HCT116 (cell line): ENCODE measurements at places on chromosomes 3 and 15. TPM values are rescaled to one million over a fixed set of nuclear protein-coding genes. Genes with fewer than 3 reads are reported as not detected.

DNA sequence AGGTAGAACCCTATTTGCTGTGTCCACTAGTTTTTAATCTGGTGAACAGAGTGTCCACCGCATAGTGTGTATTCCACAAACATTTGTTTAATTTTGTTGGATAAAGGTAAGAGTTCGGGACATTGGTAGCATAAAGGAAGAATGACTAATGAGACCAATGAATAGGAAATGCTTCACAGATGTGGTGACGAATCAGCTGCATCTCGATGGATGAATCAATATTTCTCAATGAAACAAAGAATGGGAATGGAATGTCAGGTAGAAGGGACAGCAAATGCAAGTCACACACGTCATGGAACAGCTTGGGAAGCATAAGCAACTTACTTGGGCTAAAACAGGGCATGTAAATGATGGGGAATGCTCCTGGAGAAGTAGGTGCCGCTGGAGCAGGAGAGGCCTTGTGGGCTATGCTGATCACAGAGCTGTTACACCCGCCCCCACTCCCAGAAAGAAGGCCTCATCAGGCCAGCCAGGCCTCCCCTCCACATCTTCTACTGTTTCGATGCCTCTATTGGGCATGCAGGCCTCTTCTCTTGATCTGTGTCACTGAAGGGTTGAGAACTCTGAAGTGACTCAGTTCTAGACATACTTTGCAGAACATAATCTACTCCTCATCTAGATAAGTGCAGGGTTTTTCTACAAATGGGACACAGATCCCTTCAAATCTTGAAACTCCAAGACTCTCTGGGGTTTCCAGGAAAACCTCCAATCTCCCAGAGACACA lies 120.0 kb upstream of the GADL1 start:
- DNase-seq = no peak
- H3K36me3 ChIP-seq = no peaks in the 10 kb centered on the region
- H3K4me3 ChIP-seq = no peak overlapping the region
- H3K4me1 ChIP-seq = no peaks in the 10 kb centered on the region
- no peak overlapping the region for H3K27ac ChIP-seq
- no peaks in the 10 kb centered on the region for H3K27me3 ChIP-seq

DNA sequence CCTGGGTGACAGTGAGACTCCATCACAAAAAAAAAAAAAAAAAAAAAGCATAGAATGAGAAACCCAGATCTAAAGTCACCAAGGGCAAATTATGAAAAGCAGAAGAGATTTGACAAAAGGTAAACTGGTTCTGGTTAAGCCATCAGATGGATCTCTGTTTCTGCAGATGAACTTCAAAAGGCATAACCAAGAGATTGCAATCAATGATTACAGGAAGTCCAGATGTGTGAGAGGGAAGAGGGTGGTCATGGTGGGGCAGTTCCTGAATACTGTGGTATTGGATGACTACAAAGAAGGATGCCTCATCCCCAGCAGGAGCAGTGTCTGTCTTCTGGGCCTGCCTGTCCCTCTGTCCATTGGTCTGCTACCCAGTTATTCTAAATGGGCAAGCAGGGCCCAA lies 3.8 kb downstream of the P4HTM start:
- no peak overlapping the region for H3K27ac ChIP-seq
- H3K4me1 ChIP-seq = peaks cover 18% of the 10 kb centered on the region
- H3K36me3 ChIP-seq = peaks cover 3% of the 10 kb centered on the region; the same call in 1 of the 2 replicates
- H3K27me3 ChIP-seq = no peaks in the 10 kb centered on the region
- no peak overlapping the region for H3K4me3 ChIP-seq
- no peak for DNase-seq

Gene MORC1
- total RNA-seq = not detected

Gene MEX3B
- total RNA-seq = 1.9 TPM

DNA sequence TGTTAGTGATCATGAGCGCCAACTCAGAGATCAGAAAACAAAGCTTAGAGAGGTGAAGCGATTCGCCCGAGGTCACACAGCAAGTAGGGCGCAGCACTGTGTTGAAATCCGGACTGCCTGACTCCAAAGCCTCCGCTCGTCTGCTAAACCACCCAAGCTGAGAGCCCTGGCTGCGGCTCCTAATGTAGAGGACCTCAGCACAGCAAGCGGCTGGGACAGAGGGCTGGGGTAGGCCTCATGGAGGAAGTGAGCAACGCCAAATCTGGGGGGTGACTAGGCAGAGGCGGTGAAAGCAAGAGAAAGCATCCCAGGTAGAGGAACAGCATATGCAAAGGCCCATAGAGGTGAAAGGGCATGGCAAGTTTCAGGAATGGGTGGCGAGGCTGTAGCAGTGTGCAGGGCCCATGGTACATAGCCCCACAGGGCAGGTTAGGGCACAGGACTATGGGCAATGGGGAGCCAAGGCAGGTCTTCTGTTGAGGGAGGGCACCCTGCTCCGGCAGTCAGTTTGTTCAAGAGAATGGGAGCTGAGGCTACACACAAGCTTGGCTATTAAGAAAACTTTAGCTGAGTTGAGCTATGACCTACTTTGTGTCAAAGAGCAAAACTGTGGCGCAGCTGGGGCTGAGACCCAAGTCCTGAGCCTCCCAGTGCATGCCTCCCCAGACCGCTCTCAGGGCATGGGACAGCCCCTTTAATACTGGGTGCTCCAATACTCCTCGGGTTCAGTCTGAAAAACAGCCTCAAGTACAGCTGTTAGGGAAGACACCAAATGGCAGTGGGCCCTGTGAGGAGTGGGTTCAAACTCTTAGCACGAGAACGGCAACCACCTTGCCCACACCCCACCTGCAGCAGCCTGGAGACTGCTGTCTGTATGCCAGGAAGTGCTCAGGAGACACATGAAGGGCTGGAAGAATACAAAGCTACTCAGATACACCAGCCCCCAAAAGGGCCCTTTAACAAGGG lies 988 bp upstream of the CFAP92 start:
- DNase-seq = no peak
- no peak overlapping the region for H3K4me3 ChIP-seq
- H3K27ac ChIP-seq = no peak overlapping the region
- H3K4me1 ChIP-seq = peaks cover 7% of the 10 kb centered on the region; the same call in 1 of the 2 replicates
- no peaks in the 10 kb centered on the region for H3K27me3 ChIP-seq

Gene NFKBIZ
- 12.2 TPM for total RNA-seq

- no peaks in the 10 kb centered on the region for H3K36me3 ChIP-seq
- H3K27ac ChIP-seq = no peak overlapping the region
- H3K4me3 ChIP-seq = no peak overlapping the region
These were observed 59.1 kb upstream of the TLE3 start for GRCh38 chr15:70156671-70157271.

Gene LRRC49
- 7.4 TPM for total RNA-seq

DNA sequence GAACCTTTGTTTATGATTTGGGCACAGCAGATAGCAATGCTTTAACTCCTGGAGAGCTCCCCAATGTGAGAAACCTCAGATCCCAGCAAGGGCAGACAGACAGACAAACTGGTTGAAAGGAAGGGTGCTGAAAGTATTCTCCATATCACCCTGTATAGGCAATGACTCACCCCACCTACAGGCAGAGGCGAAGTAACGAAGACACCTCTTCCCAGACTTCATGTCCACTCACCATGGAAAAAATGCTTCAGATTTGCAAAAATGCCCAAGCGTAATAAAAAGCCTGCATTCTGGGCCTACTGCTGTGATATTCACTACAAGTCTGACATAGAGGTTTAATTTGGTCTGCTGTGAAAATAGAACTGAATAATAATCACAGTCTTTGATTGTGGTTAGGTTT lies 50.5 kb downstream of the THBS1 start:
- DNase-seq = no peak
- H3K27ac ChIP-seq = no peak overlapping the region
- no peak overlapping the region for H3K4me3 ChIP-seq
- H3K27me3 ChIP-seq = no peaks in the 10 kb centered on the region
- no peaks in the 10 kb centered on the region for H3K36me3 ChIP-seq
- H3K4me1 ChIP-seq = no peaks in the 10 kb centered on the region

- H3K36me3 ChIP-seq = no peaks in the 10 kb centered on the region
- H3K4me1 ChIP-seq = no peaks in the 10 kb centered on the region
- DNase-seq = peak; percentile 26
- no peaks in the 10 kb centered on the region for H3K27me3 ChIP-seq
- no peak overlapping the region for H3K4me3 ChIP-seq
These were observed 20.5 kb downstream of the EAF2 start for GRCh38 chr3:121855555-121855954.

DNA sequence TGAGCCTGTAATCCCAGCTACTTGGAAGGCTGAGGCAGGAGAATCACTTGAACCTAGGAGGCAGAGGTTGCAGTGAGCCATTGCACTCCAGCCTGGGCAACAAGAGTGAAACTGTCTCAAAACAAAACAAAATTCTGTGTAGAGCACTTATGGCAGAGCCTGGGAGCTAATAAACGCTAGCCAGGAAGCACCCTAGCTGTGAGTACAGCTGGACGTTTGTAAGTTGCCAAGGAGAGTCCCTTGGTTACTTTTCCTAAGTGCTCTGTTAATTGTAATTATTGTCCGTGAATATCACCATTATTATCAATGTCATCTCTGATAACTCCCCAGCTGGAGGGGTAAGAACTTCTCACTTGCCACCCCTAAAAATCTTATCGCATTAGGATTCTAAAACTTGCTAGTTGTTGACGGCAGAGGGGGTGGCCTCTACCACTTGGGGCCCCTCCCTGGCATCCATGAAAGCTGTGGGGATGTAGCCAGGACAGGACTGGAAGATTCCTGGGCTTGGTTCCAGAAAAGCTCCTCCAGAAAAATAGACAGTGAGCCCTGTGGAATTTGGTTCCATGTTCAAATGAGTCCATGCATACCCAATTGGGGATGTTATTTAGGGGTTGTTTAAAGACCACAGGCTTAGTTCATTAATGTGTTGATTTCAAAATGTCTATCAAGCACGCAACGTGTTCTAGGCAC lies 9.9 kb upstream of the KLHL25 start:
- DNase-seq = no peak
- H3K4me3 ChIP-seq = no peak overlapping the region
- H3K27ac ChIP-seq = no peak overlapping the region
- no peaks in the 10 kb centered on the region for H3K36me3 ChIP-seq
- no peaks in the 10 kb centered on the region for H3K27me3 ChIP-seq

GRCh38 chr15:45136378-45136764 lies 6.6 kb downstream of the DUOX1 start:
- DNase-seq = no peak
- no peak overlapping the region for H3K27ac ChIP-seq
- H3K36me3 ChIP-seq = peaks cover 5% of the 10 kb centered on the region; the same call in 1 of the 2 replicates
- no peaks in the 10 kb centered on the region for H3K27me3 ChIP-seq
- H3K4me1 ChIP-seq = no peaks in the 10 kb centered on the region
- H3K4me3 ChIP-seq = no peak overlapping the region

- no peak for DNase-seq
- H3K4me3 ChIP-seq = no peak overlapping the region
- H3K27ac ChIP-seq = no peak overlapping the region
- H3K4me1 ChIP-seq = peaks cover 5% of the 10 kb centered on the region; the same call in 1 of the 2 replicates
These were observed 524.2 kb downstream of the NLGN1 start for GRCh38 chr3:173921732-173922131.

- H3K27me3 ChIP-seq = peaks cover 12% of the 10 kb centered on the region
- no peak overlapping the region for H3K27ac ChIP-seq
- no peaks in the 10 kb centered on the region for H3K4me1 ChIP-seq
- no peak for DNase-seq
- no peak overlapping the region for H3K4me3 ChIP-seq
- H3K36me3 ChIP-seq = no peaks in the 10 kb centered on the region
These were observed 235.0 kb downstream of the SLC9A9 start for GRCh38 chr3:143613226-143613625.

- no peak overlapping the region for H3K4me3 ChIP-seq
- no peak for DNase-seq
- no peaks in the 10 kb centered on the region for H3K27me3 ChIP-seq
- H3K4me1 ChIP-seq = no peaks in the 10 kb centered on the region
- no peak overlapping the region for H3K27ac ChIP-seq
These were observed 269.4 kb upstream of the SUCLG2 start for GRCh38 chr3:67923796-67924195.

Gene LAMB2
- total RNA-seq = 213 TPM

- H3K4me3 ChIP-seq = no peak overlapping the region
- H3K36me3 ChIP-seq = peaks cover 12% of the 10 kb centered on the region; the same call in 1 of the 2 replicates
- no peak overlapping the region for H3K27ac ChIP-seq
- no peaks in the 10 kb centered on the region for H3K4me1 ChIP-seq
- DNase-seq = no peak
- H3K27me3 ChIP-seq = no peaks in the 10 kb centered on the region
These were observed 75.2 kb downstream of the CHSY1 start for GRCh38 chr15:101176625-101177024.

DNA sequence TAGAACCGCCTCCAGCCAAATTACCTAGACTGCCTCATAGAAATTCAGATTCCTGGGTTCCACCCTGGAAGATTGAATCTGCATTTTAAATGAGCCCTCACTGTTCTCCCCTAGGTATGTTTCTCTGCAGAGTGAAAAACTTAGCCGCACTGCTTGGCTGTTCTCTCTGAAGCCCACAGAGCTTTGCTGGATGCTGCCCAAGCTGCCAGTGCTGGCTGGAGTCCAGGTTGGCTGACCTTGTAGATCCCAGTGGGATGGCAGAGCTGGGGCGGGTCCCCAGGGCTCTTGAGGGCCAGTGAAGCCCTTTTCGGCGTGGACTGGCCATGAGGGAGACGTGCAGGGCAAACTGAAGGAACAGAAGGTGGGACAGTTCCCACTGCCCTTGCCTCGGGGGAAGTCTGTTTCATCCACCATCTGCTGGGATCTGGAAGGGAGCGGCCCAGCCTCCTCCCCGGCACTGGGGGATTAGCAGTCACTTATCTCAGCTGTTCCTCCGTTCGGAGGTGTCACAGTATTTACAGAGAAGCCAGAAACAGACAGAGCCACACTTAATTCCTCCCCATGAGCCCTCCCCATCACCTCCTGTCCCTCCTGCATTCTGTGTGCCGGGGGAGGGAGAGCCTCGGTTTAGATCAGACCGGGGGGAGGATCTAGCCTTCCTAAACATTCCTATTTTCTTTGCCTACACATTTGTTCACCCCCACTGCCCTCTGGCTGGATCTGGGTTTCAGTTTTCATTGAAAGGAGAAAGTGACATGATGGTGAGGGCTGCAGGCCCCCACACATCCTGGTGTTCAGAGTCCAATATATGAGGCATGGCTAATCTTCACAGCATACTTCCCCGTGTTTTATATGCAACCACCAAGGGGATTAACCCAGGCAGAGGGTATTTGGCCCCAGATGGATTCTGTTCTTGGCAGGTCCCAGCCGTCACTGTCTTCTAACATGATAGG lies 4.1 kb upstream of the ACTC1 start:
- no peak for DNase-seq
- no peaks in the 10 kb centered on the region for H3K4me1 ChIP-seq
- H3K36me3 ChIP-seq = no peaks in the 10 kb centered on the region
- peaks cover 16% of the 10 kb centered on the region; the same call in 1 of the 2 replicates for H3K27me3 ChIP-seq
